NCI-H2107 (cell line): ENCODE measurements at places on chromosomes 11 and 22.

DNA sequence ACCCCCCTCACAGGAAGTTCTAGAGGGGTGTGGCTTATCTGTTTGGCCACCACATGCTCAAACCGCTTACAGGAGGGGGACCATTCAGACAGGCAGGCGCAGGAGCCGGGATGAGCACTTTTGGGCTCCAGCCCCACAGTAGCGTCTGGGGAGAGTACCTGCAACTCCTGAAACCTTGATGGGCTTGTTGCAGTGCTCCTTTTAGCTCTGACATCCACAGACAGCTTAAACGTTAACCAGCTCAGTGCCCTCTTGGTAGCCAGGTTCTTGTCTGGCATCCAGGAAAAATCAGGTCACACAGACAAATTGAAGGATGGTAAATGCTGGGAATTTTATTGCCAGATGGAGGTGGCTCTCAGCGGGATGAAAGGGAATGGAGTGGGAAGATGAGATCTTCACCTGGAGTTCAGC lies 326.3 kb downstream of the ETS1 start:
- DNase-seq, result no peak

GRCh38 chr22:30841273-30841672 lies 127.3 kb downstream of the MORC2 start:
- no peak for DNase-seq

GRCh38 chr11:34423300-34423699 lies 15.4 kb upstream of the CAT start:
- DNase-seq, result no peak

GRCh38 chr11:88515002-88515401 lies 177.5 kb upstream of the CTSC start:
- no peak for DNase-seq

- DNase-seq, result no peak
These were observed 590 bp downstream of the COMMD9 start for GRCh38 chr11:36288442-36289225.

GRCh38 chr22:27113211-27113635 lies 455.8 kb downstream of the MIAT start:
- no peak for DNase-seq
